ENCODE measurements at places on chromosomes 12 and 14.

DNA sequence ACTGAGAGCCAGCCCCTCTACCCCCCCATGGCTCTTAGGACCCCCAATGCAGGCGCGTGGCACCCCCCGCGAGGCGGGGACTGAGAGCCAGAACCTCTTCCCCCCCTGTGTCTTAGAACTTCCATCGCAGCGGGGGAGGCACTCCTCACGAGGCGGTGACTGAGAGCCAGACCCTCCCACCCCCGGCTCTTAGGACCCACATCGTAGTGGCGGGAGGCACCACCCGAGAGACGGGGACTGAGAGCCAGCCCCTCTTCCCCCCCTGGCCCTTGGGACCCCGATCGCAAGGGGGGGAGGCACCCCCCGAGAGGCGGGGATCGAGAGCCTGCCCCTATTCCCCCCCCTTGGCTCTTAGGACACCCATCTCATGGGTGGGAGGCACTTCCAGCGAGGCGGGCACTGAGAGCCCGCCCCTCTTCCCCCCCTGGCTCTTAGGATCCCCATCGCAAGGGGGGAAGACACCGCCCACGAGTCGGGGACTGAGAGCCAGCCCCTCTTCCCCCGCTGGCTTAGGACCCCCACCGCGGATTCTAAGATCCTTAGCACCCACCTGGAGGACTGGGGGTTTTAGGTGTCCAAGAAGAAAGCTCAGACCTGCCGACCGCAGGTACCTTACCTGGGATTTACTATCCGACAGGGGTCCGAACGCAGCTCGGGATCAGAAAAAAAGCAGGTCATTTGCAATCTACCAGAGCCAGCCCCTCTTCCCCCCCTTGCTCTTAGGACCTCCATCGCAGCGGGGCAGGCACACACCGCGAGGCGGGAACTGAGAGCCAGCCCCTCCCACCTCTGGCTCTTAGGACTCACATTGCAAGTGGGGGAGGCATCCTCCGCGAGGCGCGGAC, 44.9 kb downstream of the DDX11 start:
- peak; percentile 90 for DNase-seq

DNA sequence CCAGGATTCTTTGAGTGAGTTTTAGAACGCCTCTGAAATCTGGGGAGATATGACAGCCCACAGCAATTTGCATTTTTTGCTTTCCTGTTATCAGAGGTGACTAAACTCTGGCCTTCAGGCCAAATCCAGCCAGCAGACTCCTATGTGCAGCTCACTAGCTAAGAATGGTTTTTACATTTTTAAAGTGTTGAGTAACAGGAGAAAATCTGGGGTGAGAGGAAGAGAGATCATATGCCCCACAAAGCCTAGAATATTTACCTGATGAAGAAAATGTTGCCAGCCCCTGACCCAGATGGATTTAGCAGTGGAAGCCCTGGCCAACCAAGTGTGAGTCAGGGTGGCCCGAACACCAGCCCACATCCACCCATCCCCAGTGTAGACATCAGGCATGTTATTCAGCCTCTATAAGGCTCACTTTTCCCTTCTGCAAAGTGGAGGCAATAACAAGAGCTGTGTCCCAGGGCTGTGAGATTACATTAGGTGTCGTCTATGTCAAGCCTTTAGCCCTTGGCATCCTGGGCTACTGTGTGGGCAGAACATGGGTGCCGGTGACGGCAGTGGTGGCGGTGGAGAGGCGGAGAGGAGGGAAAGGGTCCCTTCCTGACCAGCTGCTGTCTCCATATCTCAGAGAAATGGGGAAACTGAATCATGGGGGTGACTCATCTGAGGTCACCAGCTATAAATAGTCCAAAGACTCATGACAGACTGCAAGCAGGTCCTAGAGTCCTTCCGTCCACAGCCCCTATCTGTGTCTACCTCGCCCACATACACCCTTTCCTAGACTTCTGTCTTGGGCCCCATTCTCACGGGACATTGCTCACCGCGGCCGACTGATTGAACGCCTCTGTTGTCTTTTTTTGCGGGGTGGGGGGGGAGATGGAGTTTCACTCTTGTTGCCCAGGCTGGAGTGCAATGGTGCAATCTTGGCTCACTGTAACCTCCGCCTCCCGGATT, 32.6 kb upstream of the CD9 start:
- no peak for DNase-seq

- DNase-seq = no peak
Observed at GRCh38 chr12:22252057-22252456, 82.5 kb downstream of the ST8SIA1 start.

- DNase-seq = no peak
Observed at GRCh38 chr12:114858388-114859146, 174.6 kb upstream of the TBX3 start.

GRCh38 chr12:109469517-109469916, 7.6 kb downstream of the KCTD10 start:
- DNase-seq = no peak

DNA sequence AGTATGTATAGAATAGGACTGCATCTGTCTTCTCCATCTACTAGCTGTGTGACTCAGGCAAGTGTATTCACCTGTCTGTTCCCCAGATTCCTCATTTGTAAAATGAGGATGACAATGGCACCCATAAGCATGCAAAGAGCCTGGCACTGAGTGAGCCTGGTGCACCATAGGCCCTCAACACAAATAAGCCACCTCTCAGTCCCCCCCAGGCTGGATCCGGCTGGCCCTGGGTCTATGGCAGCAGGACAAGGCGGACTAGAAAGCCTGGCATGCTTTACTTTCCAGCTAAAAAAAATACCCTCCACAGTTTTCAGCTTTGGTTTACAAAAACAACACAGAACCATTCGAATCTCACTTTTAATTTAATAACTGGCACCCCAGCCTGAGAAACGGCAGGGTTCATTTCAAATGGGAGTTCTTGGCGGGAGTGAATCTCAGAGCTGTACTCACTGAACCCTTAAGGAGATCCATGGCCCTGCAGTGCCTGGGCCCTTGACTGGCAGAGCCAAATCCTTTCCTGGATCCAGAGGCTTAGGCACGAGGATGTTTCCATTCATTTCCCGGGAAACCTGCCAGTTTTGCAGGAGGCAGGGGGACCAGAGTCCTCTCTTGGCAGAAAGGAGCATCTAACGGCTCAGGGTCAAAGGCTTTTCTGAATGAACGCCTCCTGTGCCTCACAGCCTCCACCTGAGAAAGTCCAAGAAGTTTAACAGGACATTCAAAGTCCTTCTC, 17.7 kb downstream of the SYNE3 start:
- peak; percentile 25 for DNase-seq

DNA sequence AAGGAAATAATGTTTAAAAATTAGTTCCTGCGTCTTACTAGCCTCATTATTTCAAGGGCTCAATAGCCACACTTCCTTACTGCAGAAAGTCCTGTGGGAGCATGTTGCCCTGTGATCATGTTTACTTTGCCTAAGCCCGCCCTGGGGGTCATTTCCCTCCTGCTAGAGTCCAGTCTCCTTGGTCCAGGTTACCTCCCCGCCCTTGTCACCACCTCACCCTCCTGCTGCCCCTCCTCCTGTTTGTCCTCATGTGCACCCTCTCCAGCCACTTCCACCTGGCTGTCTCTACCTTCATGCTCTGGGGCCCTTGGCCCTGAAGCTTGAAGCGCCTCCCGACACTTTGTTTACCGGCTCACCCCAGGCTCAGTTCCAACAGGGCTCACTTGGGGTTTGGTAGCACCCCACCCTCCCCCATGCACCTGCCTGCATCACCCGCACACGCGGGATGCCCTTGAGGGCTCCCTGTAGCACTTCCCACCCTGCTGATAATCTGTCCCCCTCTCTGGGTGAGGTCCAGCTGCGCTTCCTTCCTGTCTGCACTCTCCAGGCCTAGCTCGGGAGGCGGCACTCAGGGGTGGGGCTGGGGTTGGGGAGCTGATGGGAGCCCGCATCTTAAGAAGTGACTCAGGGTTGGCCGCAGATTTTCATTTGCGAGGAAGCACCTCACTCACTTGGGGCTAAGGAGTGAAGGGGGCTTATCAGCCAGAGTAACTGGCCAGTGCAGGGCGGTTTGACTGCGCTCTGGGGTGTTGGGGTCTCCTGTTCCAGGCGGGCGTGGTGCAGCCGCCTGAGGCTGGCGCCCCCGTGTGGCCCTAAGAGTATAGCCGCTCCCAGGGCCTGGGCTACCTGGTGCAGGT, 40.1 kb downstream of the SMIM41 start:
- DNase-seq = no peak

DNA sequence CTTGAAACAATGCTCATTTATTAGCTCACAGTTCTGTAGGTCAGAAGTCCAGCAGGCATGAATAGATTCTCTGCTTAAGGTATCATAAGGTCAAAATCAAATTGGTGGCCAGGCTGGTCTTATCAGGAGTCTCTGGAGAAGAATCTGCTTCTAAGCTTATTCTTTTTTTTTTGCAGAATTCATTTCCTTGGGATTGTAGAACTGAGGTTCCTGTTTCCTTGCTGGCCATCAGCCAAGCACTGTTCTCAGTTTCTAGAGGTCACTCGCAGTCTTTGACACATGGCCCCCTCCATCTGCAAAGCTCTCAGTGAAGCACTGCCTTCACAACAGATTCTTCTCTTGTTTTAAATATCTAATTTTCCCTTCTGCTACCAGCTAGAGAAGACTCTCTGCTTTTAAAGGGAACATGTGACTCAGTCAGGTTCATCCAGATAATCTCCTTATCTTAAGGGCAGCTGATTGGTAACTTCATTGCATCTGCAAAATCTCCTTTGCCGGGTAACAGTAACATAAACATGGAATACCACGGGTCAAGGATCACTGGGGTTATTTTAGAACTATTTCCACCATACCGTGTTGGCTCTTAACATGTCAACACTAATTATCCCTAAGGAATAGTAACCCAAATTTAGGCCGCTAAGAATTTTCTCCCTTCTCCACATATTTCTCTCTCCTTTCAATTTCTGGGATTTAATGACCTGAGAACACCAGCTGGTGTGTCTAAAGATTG, 25.3 kb downstream of the RHOJ start:
- DNase-seq = no peak

- DNase-seq = no peak
Observed at GRCh38 chr12:31019976-31020375, 53.7 kb upstream of the DDX11 start.

GRCh38 chr12:78864870-78865463, 393 bp downstream of the SYT1 start:
- DNase-seq = peak; percentile 70

GRCh38 chr12:89782807-89783206, 74.2 kb upstream of the ATP2B1 start:
- DNase-seq = no peak

DNA sequence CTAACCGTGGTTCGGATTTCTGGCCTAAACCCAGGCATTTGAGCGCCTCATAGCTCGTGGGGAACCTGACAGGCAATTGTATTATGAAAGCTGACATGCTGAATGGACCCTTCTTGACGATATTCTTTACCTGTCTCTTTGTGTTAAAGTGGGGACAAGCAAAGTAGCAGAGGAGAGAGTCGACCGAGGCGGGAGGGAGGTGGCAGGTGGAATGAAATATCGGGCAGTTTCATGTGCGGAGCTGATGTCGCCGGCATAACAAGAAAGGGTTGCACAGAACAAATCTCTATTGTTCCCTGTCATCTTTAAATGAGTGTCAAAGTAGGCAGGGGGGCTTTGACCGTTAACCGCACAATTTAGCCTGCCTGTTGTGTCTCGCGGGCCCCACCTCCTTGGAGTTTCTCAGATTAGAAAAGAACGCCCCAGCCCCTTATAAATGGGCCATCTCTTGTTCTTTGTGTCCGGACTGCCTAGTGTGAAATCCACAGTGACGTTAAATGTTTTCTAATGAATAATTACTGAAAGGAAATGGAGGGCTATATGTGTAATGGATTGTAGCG, 11.5 kb downstream of the MYO1H start:
- no peak for DNase-seq

DNA sequence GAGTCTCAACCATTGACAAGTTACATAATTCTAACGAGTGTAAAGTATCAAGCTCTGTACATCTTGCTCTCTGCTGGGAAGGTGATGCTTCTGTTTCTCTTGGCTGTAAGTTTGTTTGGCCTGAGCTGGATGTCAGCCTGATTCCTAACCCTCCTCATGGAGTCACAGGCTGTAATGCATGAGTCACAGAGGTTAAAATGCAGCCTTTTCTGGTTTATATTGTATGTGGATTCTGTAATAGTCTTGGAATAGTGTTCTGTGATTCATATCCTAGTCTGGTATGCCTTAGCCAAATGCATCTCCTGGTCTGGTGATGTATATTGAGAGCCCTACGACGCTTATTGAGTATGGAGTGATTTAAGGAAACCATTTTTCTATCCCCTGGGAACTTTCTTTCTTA, 104.5 kb upstream of the FRMD6 start:
- peak; percentile 10 for DNase-seq

DNA sequence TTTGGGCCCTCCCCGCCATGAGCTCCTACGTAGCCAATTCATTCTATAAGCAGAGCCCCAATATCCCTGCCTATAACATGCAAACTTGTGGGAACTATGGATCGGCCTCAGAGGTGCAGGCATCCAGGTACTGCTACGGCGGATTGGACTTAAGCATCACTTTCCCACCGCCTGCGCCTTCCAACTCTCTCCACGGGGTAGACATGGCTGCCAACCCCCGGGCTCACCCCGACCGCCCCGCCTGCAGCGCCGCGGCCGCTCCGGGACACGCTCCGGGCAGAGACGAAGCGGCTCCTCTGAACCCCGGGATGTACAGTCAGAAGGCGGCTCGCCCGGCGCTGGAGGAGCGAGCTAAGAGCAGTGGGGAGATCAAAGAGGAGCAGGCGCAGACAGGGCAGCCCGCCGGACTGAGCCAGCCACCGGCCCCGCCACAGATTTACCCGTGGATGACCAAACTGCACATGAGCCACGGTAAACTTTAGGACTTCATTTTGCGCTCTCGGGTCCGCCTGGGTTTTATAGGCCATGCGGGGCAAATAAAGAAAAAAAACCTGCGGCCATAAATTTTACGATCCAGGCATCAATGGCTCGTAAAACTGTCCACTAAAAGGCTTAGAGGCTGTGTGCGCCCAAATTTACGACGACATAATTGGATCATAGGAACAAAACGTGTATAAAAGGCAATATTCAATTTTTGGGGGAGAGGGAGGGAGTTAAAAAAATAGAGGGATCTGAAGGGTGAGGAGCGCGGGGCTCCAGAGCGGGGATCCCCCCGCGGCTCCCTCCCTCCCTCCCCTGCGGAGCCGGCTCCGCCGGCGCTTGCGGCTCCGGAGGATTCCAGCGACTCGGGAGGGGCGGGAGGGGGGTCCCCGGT, 493 bp downstream of the HOXC5 start:
- DNase-seq = peak; percentile 46

GRCh38 chr14:99159341-99160340, 112.4 kb downstream of the BCL11B start:
- no peak for DNase-seq

- DNase-seq = peak; percentile 91
Observed at GRCh38 chr14:105300542-105301102, at the start of gene BRF1. BRF1 (minus strand) TSS chr14:105301001; CDS start chr14:105300629, 372 bp downstream.

DNA sequence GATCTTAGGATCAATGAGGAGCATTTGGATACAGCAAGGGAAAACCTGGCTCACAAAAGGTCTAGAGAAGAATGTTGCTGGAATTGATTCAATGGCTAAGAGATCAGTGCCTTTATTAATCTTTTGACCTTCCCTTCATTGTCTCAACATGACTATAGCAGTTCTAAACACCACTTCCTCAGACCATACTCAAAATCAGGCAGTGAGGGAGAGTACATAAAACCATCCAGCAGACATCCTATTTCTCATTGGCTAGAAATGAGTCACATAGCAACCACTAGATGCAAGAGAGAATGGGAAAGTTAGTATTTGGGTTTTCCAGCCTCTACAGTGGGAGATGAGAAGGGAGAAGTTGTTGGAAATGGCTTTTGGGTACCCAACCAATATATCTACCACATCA, 151.4 kb upstream of the NUDT4 start:
- no peak for DNase-seq
